ENCODE measurements at places on chromosomes 6 and 20.

GRCh38 chr6:147855803-147856482 lies 347.5 kb downstream of the SAMD5 start:
- DNase-seq, result no peak

DNA sequence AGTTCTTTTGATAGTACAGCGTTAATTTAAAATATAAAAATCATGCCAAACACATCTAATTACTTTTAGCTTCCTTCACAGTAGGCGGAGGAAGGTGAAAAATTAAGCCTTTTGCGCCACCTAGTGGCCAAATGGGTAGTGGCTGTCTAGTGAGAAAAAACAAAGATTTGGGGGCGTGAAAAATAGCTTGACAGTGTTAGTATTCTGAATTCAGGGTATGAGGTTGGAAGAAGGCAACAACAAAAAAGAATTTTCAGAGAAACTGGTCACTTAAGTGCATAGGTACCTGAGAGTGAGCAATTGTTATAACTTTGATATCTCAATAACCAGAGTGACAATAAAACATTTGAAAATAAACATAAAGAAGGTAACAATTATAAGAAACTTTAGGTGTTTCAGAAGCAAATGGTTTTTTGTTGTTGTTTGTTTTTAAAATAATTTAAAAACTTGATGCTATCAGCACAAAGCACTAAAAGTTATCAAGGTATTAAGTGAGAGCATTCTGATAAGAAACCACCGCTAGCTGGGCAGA lies 14.3 kb downstream of the PSMB9 start:
- DNase-seq, result peak; percentile 21

- DNase-seq, result no peak
These were observed 1.8 kb upstream of the JARID2 start for GRCh38 chr6:15243910-15244619.

- no peak for DNase-seq
These were observed 5.1 kb upstream of the TMEM244 start for GRCh38 chr6:129866256-129866655.

DNA sequence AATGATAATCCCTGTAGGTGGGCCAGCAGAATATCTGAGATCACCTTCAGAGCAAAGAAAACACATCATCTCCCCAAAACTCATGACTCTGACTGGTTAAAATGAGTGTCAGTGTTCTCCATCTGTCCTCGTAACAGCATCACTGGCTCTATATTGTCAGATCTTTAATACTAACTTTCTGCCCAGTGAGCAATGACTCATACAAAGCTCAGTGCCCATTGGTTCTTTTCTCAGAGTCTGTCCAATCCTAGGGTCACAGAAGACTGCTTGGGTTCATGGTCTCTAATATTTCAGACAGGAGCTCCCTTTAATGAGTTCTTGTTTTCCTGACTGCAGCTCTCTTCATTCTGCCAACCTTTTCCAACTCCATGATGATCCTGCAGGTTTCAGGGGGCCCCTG lies 36.4 kb downstream of the HLA-DPB1 start:
- no peak for DNase-seq

GRCh38 chr6:96089173-96089572 lies 73.4 kb downstream of the FUT9 start:
- DNase-seq, result no peak

Measured in NCI-H187 treated with DMSO at 0.1 percent for 48 hours (cell line).